Fibroblast of skin of abdomen (primary cell): ENCODE measurements at places on chromosomes 1 and 21.
A peak's percentile ranks its signal among the peaks of the same experiment; 100 is the strongest.

DNA sequence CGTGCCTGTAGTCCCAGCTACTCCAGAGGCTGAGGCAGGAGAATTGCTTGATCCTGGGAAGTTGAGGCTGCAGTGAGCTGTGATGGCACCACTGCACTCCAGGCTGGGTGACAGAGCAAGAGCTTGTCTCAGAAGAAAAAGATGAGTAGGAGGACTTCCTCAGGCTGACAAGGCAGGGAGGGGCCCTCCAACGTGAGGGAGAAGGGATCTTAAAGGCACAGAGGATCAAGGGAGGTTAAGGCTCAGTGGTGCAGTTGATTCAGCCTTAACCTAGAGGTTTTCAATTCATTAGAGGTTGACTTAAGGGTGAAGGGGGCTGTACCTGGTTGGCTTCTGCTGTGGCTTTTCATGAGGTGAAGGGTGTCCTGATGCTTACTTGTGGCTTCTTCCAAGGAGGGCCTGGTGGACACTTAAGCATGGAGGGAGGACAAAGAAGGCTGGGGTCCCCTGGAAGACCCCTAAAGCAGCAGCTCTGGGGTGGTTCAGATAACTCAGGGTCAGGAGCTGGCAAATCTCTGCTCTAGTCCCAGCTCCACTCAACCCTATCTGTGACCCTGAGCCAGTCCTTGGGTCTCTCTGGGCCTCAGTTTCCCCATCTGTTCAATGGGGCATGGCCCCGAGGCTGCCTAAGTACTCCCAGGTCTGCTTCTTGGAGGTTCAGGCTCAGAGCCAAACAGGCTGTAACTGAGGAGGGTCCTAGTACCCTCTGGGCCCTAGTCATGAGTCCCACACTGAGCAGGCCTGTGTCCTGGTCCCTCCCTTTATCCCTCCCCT, 6.3 kb downstream of the EXTL1 start:
- no peak for DNase-seq

GRCh38 chr1:206685769-206686477, 1.2 kb downstream of the MAPKAPK2 start:
- DNase-seq: peak; percentile 77

DNA sequence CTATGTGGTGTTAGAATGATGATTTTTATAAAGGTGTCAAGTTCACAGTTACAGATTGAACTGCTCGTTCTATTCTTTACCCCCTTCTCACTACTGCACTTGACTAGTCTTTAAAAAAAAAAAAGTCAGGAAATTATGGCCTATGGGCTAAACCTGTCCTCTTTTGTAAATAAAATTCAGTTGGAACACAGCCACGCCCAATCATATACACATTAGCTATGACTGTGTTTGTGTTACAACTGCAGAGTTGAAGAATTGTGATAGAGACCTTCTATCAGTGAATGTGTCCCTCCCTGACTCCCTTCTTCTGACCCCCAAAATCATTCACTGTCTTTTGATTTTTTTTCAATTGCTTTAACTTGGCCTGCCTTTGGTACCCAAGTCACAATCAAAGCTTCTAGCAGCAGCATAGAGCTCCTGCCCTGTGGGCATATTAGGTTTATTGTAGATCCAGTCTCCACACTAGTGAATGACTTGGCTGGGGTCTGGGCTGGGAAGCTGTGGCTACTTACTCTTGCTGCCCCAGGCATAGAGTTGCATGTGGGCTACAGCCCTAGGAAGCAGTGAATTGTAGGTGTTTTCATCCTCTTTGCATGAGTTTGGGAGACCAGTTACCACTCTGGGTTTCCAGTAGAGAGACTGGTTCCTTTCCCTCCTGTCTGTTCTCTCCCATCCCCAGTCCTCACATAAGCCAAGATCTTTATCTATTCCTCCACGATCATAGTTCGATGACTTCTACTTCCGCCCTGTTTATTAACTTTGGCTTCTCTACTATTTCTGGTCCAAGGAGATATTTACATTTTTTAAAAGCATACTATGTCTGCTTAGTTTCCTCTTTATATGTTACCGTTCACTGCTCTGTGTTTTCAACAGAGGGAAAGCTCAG, 249.9 kb downstream of the FMN2 start:
- DNase-seq: no peak

DNA sequence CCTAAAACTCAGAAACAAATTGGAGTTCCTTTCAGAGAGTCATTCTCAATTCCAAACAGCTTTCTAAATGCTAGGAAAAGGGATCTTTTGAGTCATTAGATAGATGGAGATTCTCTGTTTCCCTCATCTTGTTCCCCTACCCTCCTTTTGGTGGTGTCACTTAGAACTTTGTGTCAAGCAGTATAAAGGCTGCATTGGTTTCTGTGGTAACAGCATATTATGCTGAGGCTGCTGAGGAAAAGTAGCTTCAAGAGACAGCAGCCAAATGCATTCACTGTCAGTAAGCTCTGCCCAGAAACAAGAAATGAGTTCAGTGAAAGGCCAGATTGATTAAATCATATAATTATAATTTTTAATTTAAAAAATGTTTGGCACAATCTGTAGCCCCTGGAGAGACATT, 144.1 kb downstream of the LRRC40 start:
- no peak for DNase-seq

DNA sequence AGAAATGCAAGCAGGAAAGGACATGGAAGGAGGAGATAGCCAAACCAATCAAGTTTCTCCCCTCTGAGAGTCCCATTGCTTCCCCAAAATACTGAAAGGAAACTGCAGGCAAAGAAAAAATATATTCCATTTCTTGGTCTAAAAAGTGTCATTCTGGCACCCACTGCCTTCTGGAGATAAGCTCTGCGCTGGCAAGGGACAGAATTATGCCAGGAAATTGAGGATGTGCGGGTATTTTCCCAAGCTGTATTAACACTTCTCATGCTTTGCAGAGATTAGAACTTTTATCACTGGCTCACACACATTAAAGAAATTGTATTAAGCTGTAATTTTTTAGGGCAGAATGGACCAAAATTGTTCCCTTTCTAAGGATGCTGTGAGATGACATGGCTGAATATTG, 381.2 kb upstream of the DUSP10 start:
- no peak for DNase-seq

- DNase-seq: no peak
These were observed 304.8 kb downstream of the AJAP1 start for GRCh38 chr1:4959216-4959615.

DNA sequence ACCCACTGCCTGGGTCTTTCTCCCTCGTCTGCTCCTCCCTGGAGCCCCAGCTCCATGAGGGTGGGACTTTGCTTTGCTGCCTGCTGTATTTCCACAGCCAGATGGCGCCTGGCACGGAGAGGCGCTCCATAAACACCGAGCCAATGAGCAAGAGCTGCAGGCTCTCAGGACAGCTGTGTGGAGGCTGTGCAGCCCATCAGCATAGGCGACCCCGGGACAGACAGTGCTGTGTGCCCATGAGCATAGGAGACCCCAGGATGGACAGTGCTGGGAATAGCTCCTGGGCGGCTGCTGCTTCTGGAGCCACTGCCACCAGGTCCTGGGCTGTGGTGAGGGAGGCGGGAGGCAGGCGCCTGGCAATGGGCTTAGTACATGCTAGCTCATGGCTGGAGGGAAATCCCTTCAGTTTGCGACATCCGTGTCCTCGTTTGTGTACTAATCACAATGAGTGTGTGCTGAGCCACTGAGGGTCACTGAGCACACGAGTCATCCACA, 29.2 kb downstream of the CEP104 start:
- no peak for DNase-seq

GRCh38 chr1:45686015-45686287, 382 bp downstream of the GPBP1L1 start:
- no peak for DNase-seq
